ENCODE measurements at places on chromosomes 5 and 9.

- DNase-seq, result no peak
Measured at GRCh38 chr9:112384219-112384618, 4.3 kb downstream of the HSDL2 start.

DNA sequence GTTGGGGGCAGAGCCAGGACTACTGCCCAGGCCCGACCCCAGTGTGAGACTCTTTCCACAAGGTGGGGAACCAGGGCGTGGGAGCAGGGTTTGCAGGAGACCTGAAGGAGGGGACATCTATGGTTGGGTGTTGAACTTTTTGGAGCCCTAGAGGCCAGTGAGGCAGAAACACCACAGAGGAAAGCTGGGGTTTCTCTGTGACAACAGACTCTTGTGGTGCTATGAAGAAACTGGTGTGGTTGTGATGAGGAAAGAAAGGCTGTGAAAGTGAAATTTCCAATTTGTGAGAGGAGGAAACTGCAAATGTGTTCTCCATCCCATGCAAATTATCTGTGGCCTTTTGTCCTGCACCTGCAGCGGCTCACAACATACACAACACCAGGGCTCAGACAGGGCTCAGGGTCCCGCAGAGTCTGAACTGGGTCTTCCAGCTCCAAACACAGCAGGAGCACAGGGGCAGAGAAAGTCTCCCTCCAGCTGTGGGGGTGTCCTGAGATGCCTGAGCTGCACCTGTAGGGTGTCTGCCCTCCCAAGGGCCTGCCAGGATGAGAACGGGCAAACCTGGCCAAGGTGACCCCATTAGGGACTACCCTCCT is 51.4 kb upstream of the GRHPR start:
- DNase-seq, result no peak

DNA sequence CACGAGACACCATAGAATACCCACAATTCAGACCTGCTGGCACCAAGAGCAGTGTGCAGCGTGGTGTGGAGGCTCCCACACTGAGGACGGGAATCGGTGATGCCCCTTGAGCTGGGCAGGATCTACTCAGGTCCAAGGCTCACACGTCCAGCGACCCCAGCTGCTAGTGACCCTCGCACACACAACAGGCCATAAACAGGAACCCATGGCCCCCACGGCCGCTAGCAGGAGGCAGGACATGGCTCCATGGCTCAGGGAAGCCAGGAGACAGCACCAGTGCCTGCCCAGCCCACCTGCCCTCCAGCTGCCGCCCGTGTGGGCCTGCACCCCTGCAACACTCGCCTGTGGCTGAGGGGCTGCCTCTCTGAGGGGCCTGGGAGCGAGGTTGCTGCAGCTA is 43.4 kb upstream of the SLC9A3 start:
- no peak for DNase-seq

DNA sequence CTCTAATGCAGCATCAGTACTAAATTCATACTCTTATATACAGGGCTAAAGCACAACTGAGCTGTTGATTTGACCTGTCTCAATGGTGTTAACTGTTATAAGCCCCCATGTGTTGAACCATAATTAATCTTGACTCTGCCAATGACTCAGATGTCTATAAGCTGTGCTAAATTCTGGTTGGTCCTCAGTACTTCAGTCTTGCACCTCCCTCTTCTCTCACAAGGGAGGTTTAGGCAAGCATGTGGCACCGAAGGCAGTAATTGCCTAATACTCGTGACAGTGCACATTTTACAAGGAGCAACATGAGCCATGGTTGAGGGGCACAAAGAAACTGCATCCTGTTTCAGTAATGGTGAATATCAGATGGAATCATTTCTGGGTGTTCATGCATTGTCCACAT is 255.9 kb downstream of the TRPM3 start:
- DNase-seq, result no peak

DNA sequence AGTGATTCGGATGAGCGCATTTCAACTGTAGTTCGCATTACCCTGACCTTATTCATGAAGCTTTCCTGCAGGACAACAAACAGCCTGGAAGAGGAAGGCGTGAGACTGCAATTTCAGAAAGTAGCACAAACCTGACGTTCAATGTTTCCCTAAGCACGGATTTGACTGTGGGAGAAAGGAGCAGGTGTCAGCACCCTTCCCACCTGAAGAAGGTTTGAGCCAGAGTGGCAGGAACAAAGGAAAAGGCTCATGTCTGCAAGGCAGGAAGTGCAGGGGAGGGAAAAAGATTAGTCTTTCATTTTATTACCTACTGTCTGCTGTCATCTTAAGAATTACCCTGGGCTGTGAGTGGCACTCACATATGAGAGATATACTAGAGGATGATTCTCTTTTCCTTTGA is 114.0 kb downstream of the MED10 start:
- DNase-seq, result no peak

Data from caudate nucleus (tissue), 63 donors.